ENCODE measurements at places on chromosomes 13 and 19. TPM values are rescaled to one million over a fixed set of nuclear protein-coding genes. Genes with fewer than 3 reads are reported as not detected.

SYCN gene
- total RNA-seq = not detected

DNA sequence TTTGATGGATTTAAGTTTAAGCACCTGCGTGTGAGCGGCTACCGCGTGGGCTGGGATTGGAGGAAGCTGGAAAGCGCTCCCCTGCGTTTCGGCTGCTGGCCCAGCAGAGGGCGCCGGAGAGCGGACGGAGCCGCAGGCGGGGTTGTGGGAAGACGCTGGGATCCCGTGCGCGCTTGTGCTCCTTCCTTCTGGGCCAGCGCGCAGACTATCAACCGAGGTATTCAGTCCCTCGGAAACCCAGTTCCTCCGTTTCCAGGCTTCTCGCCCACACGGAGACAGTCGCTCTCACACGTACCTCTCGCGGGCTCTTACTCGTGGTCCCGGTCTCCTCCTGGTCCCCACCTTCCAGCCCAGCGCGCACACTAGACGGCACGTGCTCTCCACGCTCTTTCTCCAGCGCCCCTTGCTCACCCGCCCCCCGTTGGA lies 28.8 kb downstream of the EPN1 start:
- DNase-seq = no peak

SYT5 gene
- not detected for total RNA-seq

LSR gene
- 55.2 TPM for total RNA-seq

- no peak for DNase-seq
Measured at GRCh38 chr19:32865326-32865725, 4.2 kb downstream of the SLC7A9 start.

GRCh38 chr19:29483641-29483920 lies 42.2 kb upstream of the VSTM2B start:
- no peak for DNase-seq

DNA sequence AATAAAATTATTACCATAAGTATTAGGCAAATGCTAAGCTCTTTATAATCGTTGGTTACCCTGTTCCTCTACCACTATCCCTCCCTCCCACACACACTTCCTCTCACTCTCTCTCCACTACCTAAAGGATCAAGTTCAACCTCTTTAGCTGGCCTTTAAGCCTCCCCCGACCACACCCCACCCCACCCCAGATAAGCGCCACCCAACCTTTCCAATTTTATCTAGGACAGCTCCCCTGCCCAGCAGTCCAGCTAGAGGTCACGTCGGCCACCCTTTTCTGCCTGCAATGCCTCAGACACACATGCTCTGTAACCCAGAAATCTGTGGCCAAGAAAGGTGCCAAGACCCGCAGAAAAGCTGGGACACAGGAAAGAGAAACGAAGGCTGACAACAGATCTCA lies 1.1 kb downstream of the LYPD4 start:
- no peak for DNase-seq

GARIN5A gene
- 1.9 TPM for total RNA-seq

PNMA8B gene
- 1.1 TPM for total RNA-seq

MYBPC2 gene
- 0.52 TPM for total RNA-seq

NR2F6 gene
- total RNA-seq = 72.1 TPM

- DNase-seq = no peak
Measured at GRCh38 chr13:79913141-79913827, 427.6 kb downstream of the SPRY2 start.

GAPDHS gene
- not detected for total RNA-seq

GRCh38 chr19:50358483-50359327 lies 6.7 kb downstream of the NAPSA start:
- no peak for DNase-seq

CPT1C gene
- total RNA-seq = 3.1 TPM

- no peak for DNase-seq
Measured at GRCh38 chr19:31900991-31901390, 444.4 kb upstream of the ZNF507 start.

DKKL1 gene
- total RNA-seq = 0.62 TPM

CEACAM20 gene
- not detected for total RNA-seq

DNA sequence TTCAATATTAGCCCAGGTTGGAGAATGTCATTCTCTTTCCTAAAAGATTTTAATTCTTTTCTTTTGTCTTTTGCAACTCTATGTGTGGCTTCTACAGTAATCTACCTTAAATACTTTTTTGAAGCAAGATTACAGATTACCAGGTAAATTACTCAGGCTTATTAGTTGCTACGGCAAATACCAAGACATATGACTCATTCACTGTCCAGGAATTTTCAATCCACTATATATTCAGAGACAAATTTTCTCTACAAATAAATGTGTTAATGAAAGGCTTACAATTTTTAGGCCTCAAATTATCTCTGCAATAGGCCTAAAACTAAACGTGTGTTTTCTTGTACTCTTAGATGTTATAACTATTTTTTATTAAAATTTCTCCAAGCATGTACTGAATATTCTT lies 631.3 kb downstream of the DIAPH3 start:
- no peak for DNase-seq

ZNF284 gene
- 2.0 TPM for total RNA-seq

- DNase-seq = no peak
Measured at GRCh38 chr13:98526182-98526512, 50.8 kb downstream of the STK24 start.

DNA sequence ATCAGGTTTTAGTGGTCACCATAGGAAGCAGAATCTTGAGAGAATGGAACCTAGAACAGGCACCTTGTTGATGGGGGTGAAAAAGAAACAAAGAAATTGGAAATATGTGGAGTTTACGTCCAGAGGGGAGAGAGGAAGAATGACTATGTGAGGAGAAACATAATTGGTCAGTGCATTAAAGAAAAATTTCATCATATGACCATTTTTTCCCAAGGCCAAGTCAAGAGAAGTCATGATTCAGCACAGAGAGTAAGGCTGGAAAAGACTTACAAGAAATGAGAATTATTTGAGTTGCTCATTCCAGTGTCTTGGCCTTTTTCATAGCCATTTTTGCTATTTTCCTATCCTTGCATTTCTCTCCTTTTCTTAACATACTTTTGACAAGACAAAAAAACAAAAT lies 421.7 kb downstream of the EFNB2 start:
- no peak for DNase-seq

TNFRSF19 gene
- total RNA-seq = 4.0 TPM

RDH8 gene
- not detected for total RNA-seq

PRSS57 gene
- not detected for total RNA-seq

DNA sequence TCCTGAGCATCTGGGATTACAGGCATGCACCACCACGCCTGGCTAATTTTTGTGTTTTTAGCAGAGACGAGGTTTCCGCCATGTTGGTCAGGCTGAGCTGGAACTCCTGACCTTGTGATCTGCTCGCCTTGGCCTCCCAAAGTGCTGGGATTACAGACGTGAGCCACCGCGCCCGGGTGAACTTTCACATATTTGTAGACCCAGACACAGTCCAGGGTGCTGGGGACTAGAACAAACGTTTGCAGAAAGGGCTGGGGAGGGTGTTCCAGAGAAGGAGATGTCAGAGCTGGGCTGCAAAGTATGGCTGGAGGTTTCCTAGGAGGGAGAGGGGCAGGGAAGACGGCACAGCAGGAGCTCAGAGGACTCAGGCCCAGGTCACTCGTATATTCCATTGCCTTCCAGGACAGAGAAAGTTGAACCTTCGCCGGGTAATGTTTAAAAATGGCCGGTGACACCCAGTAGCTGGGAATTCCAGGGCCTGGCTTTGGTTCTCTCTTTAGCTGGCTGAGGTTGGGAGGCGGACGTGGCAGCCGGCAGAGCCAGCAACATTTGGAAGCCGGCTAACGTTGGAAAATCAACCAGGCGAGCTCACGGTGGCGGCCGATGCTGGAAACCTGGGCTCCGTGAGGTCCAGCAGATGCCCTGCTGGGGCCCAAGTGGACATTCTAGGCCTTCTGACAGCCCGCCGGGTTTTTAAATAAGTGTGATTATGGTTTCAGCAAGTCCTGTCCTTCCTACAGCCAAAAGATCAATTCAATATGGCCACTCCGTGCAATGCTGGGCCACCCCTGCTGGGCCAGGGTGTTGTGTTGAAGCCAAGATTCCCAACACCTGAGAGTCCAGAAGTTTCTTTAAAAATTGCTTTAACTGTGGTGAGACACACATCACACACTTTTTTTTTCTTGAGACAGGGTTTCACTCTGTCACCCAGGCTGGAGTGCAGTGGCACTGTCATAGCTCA lies 41.5 kb downstream of the NFIC start:
- DNase-seq = no peak

DNA sequence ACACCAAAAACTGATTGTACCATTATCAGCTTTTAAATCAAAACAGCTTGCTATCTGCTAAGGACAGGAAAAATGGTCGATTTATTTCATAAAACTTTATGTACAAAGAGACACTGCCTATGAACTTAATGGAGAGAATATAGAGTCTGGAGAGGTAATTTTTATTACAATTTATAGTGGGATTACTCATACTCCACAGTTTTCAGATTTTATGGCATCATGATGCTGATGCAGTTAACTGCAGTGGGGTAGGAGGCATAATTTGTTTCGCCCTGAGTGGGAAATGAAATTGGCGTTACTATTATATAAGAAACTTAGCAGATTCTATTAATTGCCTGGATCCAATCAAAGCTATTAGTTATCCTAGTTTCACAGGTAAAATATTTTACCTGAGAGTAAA lies 301.4 kb downstream of the KLF12 start:
- DNase-seq = no peak

DNA sequence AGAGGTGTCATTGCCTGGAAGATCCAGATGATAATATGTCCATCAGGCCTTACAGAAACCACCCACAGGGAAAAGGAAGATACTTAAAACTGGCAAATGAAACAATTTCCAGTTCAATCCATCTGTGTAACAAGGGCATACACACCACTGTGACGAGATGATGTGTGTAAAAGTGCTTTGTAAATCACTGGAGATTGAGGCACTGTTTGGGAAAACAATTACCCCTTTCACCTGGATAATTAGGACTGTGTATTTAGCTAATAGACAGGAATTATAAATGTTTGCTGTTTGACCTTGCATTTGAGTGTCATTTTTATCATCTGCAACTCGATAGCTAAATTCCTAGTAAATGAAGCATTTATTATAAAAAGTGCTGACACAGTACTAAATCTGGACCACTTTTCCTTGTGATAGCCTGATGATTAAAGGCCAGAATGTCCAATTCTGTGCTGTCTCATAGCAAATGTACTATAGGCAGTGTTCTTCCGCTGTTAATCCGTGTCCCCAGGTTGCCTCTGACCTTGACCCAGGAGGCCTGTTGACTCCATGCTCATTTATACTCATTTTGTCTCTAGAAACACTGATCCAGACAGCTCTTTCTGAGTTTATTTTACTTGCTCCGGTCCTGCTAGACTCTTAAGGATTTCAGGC lies 105.8 kb downstream of the LACC1 start:
- no peak for DNase-seq
